Immature natural killer cell (primary cell): ENCODE measurements at places on chromosomes 11 and 22.
A peak's percentile ranks its signal among the peaks of the same experiment; 100 is the strongest.

DNA sequence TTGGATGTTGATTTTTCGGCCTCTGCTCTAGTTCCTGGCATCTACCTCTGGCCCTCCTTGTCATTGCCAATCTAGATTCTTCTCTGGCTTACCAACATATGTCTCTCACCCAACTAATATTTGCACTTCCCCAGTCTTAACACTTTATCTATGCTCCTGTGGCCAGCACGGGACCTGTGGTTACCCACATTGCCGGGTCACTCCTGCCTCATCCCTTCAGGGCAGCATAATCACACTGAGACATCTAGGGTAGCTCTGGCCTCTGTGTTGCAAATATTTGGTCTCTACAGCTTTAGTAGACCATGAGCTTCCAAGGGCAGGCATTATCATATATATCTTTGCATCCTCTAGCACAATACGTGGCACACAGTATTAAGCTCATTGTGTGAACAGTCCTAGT lies 182.0 kb upstream of the ARHGAP20 start:
- no peak for DNase-seq

- DNase-seq, result peak; percentile 86
Measured at GRCh38 chr11:124673333-124674167, at the start of the genes SIAE and SPA17. TSS of gene SIAE (minus strand) at chr11:124673739. CDS start at chr11:124673708, 31 bp downstream. TSS of gene SPA17 (plus strand) at chr11:124673904. CDS start at chr11:124675265, 1,361 bp downstream.

GRCh38 chr22:48161298-48161697 lies 1398.8 kb downstream of the TBC1D22A start:
- no peak for DNase-seq

- no peak for DNase-seq
Measured at GRCh38 chr11:31060880-31061279, 308.7 kb downstream of the DCDC1 start.

DNA sequence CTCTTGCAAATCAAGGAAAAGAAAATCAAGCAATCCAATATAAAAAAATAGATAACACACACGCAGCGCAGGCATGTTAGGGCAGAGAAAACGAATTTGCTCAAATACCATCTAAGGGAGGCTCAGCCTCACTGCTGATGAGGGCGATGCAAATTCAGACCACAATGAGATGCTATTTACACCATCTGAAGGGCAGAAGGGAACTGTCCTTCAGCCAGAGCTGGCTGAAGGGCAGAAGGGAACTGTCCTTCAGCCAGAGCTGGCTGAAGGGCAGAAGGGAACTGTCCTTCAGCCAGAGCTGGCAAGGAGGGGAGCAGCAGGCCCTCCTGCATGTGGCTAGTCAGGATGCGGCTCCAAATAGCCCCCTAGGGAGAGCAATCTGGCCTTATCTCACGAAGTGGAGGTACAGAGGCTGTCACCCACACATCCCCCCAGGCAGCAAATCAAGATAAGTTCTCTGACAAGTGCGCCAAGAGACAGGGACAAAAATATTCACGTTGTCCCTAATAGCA lies 7.6 kb upstream of the SLC39A13 start:
- no peak for DNase-seq

DNA sequence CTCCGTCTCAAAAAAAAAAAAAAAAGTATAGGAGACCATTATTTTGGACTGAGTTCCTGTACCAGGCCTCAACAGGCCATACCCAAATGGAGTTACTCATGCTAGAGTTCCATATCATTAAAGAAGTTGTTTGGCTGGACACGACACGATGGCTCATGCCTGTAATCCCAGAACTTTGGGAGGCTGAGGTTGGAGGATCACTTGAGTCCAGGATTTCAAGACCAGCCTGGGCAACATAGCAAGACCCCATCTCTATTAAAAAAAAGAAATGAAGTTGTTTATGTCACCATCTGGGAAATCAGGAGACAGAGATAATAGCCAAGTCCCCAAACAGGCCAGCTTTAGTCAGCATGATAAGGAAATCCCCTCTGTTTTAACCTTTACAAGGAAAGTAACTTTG lies 6.7 kb upstream of the FNBP4 start:
- DNase-seq, result no peak

- DNase-seq, result no peak
Measured at GRCh38 chr22:38295863-38296262, 21.4 kb downstream of the CSNK1E start.

- DNase-seq, result no peak
Measured at GRCh38 chr11:1864831-1865665, 12.2 kb downstream of the LSP1 start.

- DNase-seq, result no peak
Measured at GRCh38 chr11:66969584-66970225, 5.4 kb upstream of the C11orf86 start.

- no peak for DNase-seq
Measured at GRCh38 chr11:47104261-47104950, 72.3 kb downstream of the ARFGAP2 start.
